Prostate gland (tissue), 2 donors: ENCODE measurements at places on chromosomes 6 and 20.

DNA sequence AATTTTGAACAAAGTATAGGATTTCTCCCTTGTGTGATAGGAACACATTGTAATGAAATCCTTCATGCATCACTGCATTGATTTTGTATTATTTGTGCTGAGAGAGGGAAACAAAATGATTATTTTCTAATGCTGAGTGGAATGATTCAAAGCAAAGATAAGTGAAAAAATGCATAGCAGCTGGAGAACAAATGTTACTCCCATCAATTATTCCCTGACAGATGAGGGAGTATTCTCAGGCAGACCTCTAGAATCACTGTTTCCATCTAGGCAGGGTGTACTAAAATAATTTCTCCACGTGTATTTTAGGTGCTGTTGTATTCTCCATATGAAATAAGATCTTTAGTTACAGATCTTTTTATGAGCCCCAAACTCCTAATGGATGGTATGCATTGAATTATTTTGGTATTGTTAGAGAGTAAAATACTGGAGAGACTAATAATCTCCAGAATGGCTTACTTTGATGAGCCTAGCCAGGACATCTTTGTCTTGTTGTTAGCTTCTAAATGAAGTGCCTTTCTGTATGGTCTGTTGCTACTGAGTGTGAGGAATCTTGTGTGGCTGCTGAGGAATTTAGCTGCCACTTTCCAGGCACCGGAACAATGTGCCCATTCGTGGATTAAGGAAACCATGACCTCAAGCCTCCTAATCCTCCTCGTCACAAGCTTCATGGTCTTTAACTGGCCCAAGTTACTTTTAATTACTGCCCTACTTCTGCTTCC lies 39.6 kb downstream of the RNF217 start:
- H3K4me1 ChIP-seq, result no peaks in the 10 kb centered on the region
- no peak overlapping the region for H3K27ac ChIP-seq

DNA sequence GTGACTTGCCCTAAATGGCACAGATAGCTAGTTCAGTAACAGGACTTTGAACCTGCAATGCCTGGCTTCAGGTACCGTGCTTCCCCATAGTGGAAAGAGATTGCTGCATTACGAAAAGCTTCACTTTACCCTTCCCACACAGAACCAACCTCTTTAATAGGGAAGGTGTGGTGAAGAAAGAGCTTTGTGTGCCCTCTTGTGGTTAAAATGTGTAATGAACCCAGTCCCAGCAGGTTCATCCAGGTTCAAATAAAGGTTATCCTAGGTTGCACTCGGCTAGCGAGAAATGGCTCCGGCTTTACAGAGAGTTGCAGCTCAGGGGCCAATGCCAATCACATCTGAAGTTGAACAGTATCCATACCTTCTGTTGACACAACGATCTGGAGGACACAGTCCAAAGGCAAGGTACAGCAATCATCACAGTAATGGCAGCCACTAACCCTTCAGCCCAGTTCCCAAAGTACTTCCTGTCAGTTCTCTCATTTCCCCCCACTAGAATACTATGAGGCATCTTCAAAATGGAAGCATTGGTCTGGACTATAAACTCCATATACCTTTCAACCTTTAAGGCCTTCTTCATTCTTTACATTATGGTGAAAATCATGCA lies 3.0 kb downstream of the DEFB115 start:
- H3K4me3 ChIP-seq, result no peak overlapping the region
- H3K4me1 ChIP-seq, result no peaks in the 10 kb centered on the region
- H3K27ac ChIP-seq, result no peak overlapping the region
- no peaks in the 10 kb centered on the region for H3K36me3 ChIP-seq
- DNase-seq, result no peak
- H3K27me3 ChIP-seq, result no peaks in the 10 kb centered on the region

DNA sequence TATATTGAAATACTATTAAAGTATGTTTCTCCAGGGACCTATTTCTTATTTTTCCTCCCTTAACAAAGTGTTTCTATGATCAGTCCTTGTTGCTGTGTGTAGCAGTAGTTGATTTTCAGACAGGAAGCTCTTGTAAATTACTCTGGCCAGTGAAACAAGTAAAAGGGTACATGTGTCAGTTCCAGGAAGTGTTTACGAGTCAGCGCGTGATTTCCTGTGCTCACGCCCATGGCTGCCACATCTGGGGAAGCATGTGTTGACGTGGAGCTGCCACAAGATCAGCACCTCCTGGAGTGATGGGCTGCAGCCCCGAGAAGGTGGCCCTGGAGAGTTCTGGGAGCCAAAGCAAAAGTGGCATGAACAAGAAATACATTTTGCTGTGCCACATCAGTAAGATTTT lies 38.6 kb upstream of the GGTLC1 start:
- H3K36me3 ChIP-seq, result no peaks in the 10 kb centered on the region
- H3K27ac ChIP-seq, result no peak overlapping the region
- no peaks in the 10 kb centered on the region for H3K27me3 ChIP-seq
- DNase-seq, result peak; percentile 8

GRCh38 chr6:63514488-63515173 lies 57.6 kb upstream of the LOC128125822 start:
- H3K4me1 ChIP-seq, result no peaks in the 10 kb centered on the region
- DNase-seq, result no peak
- H3K27me3 ChIP-seq, result no peaks in the 10 kb centered on the region
- no peaks in the 10 kb centered on the region for H3K36me3 ChIP-seq
- no peak overlapping the region for H3K4me3 ChIP-seq

- H3K4me3 ChIP-seq, result no peak overlapping the region
- no peak for DNase-seq
- no peaks in the 10 kb centered on the region for H3K4me1 ChIP-seq
- H3K36me3 ChIP-seq, result no peaks in the 10 kb centered on the region
- no peaks in the 10 kb centered on the region for H3K27me3 ChIP-seq
These were observed 2.7 kb downstream of the AKAP12 start for GRCh38 chr6:151242420-151242861.

DNA sequence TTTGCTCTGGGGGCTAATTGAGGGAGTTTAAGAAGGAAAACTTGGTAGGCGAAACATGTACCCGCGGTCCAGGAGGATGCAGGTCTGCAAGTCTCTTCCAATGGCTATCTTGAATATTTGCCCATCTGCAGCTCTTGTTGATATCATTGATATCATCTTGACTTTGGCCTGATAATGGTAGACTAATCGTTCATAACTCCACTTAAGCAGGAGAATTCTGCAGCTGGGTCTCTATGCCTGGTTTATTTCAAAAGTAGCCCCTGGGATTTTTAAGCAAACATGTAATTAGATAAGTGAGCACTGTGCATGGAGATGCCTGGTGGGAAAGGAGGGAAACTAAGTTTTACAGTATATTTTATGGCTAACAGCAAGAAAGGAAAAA lies 52.7 kb downstream of the ADGB start:
- H3K27me3 ChIP-seq, result no peaks in the 10 kb centered on the region
- no peak for DNase-seq
- H3K4me1 ChIP-seq, result no peaks in the 10 kb centered on the region
- no peaks in the 10 kb centered on the region for H3K36me3 ChIP-seq
- no peak overlapping the region for H3K27ac ChIP-seq

GRCh38 chr20:47325242-47325641 lies 31.3 kb downstream of the ZMYND8 start:
- peaks cover 16% of the 10 kb centered on the region for H3K4me1 ChIP-seq
- DNase-seq, result no peak
- no peak overlapping the region for H3K27ac ChIP-seq
- H3K4me3 ChIP-seq, result no peak overlapping the region
- no peaks in the 10 kb centered on the region for H3K27me3 ChIP-seq
- no peaks in the 10 kb centered on the region for H3K36me3 ChIP-seq

- DNase-seq, result no peak
- no peaks in the 10 kb centered on the region for H3K4me1 ChIP-seq
- H3K27me3 ChIP-seq, result no peaks in the 10 kb centered on the region
- H3K27ac ChIP-seq, result no peak overlapping the region
These were observed 32.8 kb upstream of the HLA-C start for GRCh38 chr6:31304683-31305082.

DNA sequence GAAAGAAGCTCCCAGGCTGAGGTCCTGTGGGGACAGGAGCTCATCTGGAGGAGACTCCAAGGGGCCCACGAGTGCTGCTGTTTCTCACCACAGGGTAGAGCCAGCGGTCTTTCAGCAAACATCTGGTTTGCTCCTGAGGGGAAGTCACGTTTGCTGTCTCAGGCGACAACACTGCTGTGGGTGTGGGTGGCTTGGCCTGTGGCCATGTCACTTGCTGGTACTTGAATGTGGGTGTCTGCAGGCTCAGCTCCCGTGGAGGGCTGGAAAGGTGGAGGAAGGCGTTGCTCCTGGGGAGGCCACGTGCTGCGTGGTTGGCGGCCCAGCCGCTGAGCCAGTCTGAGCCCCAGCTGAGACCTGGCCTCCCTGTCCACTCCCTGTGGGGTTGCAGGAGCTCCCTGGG lies 52.8 kb upstream of the MPC1 start:
- no peaks in the 10 kb centered on the region for H3K36me3 ChIP-seq
- no peak overlapping the region for H3K27ac ChIP-seq
- no peak for DNase-seq
- no peaks in the 10 kb centered on the region for H3K4me1 ChIP-seq
- no peak overlapping the region for H3K4me3 ChIP-seq

GRCh38 chr20:45487231-45487635 lies 17.7 kb downstream of the WFDC2 start:
- H3K4me1 ChIP-seq, result no peaks in the 10 kb centered on the region
- H3K4me3 ChIP-seq, result no peak overlapping the region
- H3K27ac ChIP-seq, result no peak overlapping the region
- H3K36me3 ChIP-seq, result no peaks in the 10 kb centered on the region
- H3K27me3 ChIP-seq, result no peaks in the 10 kb centered on the region
- no peak for DNase-seq
